ENCODE measurements at places on chromosomes 1 and 21. TPM values are rescaled to one million over a fixed set of nuclear protein-coding genes. Genes with fewer than 3 reads are reported as not detected.

Gene CASQ2
- 85.0 TPM for polyA plus RNA-seq

Gene RPE65
- not detected for polyA plus RNA-seq

Gene S100A7
- not detected for polyA plus RNA-seq

Gene KRTAP19-2
- polyA plus RNA-seq, result not detected

Gene LAD1
- 0.23 TPM for polyA plus RNA-seq

Gene C1orf185
- polyA plus RNA-seq, result not detected

Gene GPR25
- polyA plus RNA-seq, result not detected

Gene DTL
- 0.19 TPM for polyA plus RNA-seq

Gene FMN2
- 0.32 TPM for polyA plus RNA-seq

Gene TAL1
- 0.73 TPM for polyA plus RNA-seq

DNA sequence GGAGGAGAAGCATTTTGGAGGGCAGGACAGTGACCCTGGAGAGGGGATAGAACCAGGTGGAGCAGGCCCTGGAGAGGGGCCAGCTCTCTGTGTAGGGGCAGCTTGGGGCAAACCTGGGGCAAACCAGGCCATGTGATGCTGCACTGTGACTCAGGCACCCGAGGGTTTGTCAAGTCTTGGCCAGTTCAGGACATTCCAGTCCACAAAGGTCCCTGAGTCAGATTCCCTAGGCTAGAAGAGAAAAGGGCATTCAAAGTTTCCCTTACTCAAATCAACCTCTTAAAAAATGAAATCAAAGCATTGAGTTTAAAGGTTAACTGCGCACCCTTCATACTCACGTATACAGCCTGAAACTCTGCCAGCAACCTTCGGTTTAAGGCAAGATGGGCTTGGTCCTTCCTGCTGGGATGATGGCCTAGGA lies 25.2 kb upstream of the PLA2G2C start:
- no peak for DNase-seq

- no peak for DNase-seq
Measured at GRCh38 chr1:7608628-7609305, 162.3 kb upstream of the VAMP3 start.

DNA sequence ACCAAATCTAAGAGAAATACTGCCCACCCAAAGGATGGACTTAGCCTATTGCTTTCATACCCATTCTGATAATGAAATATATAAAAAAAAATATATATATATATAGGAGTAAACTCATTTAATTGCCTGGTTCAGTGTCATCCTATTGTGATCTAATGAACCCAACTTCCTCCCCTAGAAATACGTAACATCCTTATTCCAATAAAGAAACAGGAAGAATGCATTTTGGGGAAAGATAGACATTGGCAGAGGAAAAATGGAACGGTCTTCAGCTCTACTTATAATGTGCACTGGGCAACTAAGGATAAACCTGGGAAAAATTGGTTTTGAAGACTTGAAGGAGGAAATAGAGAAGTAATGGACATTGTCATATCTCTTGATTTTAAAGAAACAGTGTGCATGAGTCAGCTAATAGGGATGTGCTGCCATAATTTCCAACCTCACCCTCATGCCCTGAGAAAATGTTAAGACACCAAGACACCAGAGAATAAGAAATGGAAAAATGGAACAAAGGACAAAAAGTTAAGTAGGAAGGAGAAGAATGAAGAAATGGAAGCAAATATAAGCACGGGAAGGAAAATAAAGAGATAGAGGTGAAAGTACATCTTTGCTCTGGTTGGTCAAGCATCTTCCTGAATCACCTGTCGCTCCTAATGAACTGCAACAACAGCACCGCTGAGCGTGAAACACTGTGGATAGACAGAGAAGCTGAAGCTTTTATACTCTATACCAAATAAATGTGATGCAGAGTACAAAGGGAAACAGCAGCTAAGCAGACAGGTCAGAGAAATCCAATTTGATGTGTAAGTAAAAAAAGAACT lies 5.4 kb downstream of the UBR4 start:
- no peak for DNase-seq

- DNase-seq, result no peak
Measured at GRCh38 chr1:66350001-66350547, 183.9 kb upstream of the SGIP1 start.

- no peak for DNase-seq
Measured at GRCh38 chr1:31605908-31606427, 11.5 kb upstream of the HCRTR1 start.

DNA sequence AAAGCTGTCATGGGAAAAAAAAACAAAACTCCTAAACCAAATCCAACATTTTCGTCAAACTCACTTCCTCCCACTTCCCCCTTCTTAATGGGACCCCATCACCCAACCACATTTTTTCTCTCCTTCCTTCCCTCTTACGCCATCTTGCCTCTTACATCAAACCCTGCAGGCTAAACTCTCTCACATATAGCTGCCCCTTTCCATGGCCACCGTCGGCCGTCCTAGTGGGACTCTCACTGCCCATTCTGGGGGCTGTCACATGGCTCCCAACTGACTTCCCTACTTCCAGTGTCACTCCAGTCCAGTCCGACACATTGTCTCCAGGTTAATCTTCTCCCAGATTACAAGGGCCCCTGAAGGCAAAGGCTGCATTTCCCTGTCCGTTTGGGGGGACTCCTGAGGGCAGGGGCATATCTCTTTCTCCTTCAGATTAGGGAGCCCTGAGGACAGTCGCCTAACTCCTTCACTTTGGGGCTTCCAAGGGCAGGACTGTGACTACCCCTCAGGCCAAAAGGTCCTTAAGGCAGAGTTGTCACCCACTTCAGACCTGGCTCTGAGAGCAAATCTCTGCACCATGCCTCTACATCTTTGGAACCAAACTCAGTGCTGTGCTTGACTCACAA lies 658 bp downstream of the UBXN11 start:
- DNase-seq, result no peak

- no peak for DNase-seq
Measured at GRCh38 chr1:29438991-29439390, 202.7 kb downstream of the PTPRU start.

GRCh38 chr1:56710646-56711045 lies 65.5 kb downstream of the PRKAA2 start:
- no peak for DNase-seq

- peak; percentile 72 for DNase-seq
Measured at GRCh38 chr1:165539306-165539705, 4.5 kb upstream of the LRRC52 start.

DNA sequence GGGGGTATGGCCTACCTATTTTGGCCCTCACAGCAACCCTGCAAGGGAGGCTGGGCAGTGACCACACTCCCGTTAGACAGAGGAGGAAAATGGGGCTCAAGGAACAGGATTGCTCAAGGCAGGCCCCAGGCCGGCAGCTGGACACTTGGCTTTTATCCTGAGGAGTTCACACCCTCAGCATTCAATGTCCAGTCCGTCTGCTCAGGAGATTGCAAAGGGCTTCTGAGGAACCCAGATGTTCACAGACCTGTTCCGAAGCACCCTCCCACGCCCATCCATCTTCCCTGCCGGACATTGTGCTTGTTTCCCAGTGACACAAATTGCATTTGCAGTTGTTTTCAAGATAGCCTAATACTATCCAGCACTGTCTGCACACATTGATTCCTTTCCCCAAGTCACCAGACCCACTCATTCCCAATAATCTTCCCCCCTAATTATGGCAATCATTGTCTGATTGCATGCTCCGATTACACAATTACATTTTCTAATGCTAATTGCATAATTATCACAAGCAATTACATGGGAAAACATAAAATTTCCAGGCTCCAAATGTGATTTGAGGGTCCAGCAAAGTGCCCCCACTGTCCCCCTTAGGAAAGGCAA lies 4.3 kb upstream of the UBL4B start:
- no peak for DNase-seq

DNA sequence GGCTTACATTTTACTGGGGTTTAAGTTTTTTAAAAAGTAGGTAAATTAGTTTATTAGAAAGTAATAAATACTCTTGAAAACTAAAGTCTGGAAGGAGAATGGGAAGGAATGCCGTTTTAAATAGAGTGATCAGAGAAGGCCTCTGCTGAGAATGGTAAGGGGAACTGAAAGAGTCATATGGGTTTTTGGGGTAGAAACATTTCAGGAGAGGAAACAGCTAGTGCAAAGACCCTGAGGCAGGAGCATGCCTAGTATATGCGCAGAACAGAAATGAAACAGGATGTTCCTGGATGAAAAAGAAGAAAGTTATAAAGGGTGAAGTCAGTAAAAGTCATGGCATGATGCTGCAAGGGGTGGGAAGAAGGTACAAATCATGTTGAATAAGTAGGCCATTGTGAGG lies 38.9 kb downstream of the ZC3H11B start:
- no peak for DNase-seq

GRCh38 chr1:234926559-234927311 lies 201.9 kb downstream of the TOMM20 start:
- no peak for DNase-seq

- DNase-seq, result peak; percentile 50
Measured at GRCh38 chr1:1208713-1209433, 2.5 kb upstream of the TNFRSF18 start.

DNA sequence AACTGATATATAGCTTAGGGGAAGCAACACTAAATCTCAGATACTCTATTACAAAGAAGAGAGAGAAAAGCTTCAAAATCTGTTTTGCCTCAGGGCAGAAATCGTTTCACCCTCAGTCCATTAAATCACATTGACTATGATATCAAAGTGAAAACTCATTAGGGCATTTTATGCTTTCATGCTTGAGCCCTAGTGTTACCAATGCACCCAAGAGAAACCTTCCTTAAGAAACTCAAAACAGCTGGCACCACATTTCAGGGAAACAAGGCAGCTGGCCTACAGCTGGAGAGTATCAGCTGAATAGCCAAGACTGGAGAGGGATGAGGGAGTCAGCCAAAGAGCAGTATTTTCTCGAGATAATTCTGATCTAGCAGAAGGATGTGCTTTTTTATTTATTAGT lies 14.9 kb downstream of the COLGALT2 start:
- DNase-seq, result no peak

GRCh38 chr1:51070011-51070410 lies 32.0 kb upstream of the C1orf185 start:
- no peak for DNase-seq

DNA sequence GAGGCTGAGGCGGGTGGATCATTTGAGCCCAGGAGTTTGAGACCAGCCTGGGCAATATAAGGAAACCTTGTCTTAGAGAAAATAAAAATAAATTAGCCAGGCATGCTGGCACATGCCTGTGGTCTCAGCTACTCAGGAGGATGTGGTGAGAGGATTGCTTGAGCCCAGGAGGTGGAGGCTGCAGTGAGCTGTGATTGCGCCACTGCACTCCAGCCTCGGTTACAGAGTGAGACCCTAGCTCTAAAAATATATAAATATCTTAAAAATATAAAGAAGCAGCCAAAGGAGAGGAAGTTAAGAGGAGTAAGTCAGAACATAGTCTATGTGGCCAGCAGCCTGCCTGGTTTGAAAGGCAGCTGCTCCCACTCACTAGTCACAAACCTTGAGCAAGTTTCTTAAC lies 4.5 kb upstream of the IL10RB start:
- no peak for DNase-seq

DNA sequence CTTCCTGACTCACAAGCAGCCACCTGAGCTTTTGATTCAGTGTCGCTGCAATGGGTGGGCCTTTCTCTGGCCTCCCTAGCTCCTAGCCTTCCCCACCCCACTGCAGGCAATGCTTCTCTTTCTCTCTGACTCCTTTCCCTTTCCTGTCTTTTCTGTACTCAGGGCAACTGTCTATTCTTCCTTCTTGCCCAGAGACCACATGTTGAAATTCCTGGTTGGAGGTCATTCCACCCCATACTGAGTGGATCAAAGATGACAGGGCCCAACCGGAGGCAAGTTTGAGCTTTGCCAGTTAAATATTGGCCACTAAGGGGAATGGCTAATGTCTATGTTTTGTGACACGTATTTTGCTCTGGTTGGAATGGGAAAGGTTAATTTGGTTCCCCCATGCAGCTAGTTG lies 65.2 kb upstream of the ARID1A start:
- DNase-seq, result no peak

GRCh38 chr21:27275294-27275927 lies 308.5 kb upstream of the ADAMTS5 start:
- no peak for DNase-seq

- no peak for DNase-seq
Measured at GRCh38 chr1:230792691-230793462, 45.7 kb downstream of the CAPN9 start.

DNA sequence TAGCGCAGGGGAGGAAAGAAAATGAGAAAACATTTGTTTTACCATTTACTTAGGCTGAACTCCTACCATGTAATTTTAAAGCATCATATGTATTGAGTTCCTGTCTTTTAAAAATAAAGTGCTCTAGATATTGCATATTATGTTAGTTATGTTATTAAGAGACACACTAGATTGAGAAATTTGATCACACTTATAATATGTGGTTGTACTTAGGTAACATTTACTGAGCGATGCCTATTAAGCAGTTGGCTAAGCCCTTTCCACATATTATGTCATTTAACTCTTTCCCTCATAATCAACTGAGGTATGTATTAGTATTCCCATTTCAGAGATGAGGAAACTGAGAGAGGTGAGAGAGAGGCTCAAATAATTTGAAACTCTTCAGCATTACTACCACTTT lies 4.5 kb upstream of the LRRC8D start:
- DNase-seq, result no peak

GRCh38 chr1:235100194-235100772 lies 28.4 kb downstream of the TOMM20 start:
- DNase-seq, result no peak

DNA sequence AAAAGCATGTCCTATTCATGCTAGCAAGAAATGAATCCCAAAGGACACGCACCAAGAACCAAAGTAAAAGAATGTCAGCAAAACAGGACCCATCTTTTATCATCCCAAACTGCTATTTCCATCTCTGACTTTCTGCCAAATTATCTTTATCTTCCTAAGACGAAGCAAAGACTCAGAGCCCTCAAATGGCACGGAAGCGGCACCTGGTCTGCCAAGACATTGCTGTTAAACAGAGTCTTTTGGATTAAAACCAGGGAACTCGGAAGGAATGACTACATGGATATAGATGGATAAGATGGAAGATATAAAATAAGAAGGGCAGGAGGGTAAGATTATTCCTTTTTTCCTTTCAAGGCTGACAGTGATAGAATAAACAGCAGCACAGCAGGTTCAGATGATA lies 60.8 kb upstream of the LBR start:
- DNase-seq, result no peak

- no peak for DNase-seq
Measured at GRCh38 chr1:71030026-71030425, 17.6 kb downstream of the PTGER3 start.

DNA sequence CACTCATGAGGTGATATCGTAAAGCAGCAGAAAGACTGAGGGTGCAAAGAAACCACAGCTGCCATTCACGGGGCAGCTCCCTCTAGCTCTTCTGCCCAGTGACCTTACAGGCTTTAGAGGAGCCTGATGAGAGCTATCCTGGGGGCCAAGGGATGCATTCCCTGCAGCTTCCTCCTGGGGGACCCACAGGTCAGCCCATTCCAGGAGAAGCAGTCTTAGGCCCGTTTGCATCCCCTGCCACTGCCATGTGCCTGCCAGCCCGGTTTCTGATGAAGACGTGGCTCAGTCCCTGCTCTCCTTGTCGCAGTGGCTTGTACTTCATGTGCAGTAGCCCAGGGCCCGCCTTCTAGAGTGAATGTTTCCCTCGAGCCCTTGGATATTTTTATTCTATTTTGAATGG lies 22.8 kb downstream of the ATP5PO start:
- DNase-seq, result no peak

- peak; percentile 71 for DNase-seq
Measured at GRCh38 chr1:26471498-26472319, 531 bp upstream of the HMGN2 start.

- peak; percentile 56 for DNase-seq
Measured at GRCh38 chr1:162854245-162854882, 6.6 kb downstream of the CCDC190 start.

- no peak for DNase-seq
Measured at GRCh38 chr1:44682883-44683265, 8.4 kb downstream of the ARMH1 start.
